ENCODE measurements at places on chromosomes 4 and X. TPM values are rescaled to one million over a fixed set of nuclear protein-coding genes. Genes with fewer than 3 reads are reported as not detected.

The HERC5 gene
- 1.7 TPM for total RNA-seq

DNA sequence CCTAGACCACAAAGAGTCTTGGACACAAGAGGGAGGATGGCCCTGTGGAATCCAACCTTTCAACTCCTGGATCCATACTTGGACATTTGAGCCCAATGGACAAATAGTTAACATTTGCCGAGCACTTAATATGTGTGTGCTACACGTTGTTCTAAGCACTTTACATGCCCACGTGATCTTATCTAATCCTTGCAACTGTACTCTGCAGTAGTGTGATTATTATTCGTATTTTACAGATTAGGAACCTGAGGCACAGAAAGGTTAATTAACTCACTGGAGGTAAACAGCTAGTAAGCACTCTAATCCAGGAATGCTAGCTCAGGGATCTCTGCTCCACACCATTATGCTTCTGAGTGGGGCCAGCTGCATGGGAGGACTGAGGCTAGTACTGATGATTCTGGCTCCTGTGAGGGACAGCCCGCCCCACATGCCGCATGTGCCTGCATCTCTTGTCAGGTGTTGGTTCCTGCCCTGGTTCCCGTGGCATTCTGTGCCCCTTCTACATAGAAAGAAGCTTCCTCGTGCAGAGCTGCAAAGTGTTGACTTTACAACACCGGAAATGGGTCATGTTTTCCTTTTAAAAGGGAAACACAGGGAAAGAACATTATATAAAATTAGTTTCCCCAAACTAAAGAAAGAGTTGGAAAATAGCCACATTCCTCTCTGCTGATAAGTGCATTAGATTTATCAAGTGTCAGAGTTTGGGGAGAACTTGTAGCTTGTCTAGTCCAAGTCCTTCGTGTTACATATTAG is 34.8 kb downstream of the PLAC1 start:
- no peak for DNase-seq

DNA sequence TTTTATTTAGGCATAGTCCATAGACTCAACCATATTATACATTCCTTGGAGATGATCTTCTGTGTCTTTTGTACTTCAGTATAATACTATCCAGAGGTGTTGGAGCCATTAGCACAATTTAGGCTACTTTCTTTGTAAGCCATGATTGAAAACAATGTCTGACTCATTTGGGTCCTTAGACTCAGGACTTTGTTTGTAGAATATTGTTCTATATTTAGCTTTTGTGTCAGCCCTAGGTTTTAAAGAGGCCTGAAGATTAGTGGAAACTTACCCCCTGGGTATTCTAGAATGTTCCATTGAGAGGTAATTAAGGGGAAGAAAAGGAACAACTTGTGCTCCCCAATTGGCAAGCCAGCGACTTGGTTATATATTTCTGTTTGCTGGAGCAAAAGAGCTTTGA is 145.2 kb upstream of the SCML1 start:
- DNase-seq: no peak

GRCh38 chr4:125131891-125132680 is 182.7 kb upstream of the FAT4 start:
- DNase-seq: no peak

- no peak for DNase-seq
These were observed 665.5 kb downstream of the CCSER1 start for GRCh38 chr4:90792696-90793095.

GRCh38 chr4:27027428-27027827 is 166.8 kb downstream of the STIM2 start:
- no peak for DNase-seq

DNA sequence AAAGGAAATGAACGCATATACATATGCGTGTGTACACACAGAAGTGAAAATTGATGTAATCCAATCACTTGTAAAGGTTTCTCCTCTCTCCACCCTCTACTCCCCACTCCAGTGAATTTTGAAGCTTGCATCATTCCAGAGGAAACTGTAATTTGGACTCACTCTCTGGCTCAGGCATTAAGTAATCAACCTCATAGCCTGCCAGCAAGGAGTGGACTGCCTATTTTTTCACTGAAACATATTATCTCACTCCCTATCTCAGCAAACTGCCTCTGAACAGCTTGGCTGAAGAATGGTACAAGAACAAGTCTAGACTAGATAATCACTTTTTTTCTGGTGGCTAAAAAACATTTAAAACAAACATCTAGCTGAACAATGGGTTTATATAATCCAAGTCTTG is 124.2 kb downstream of the C4orf51 start:
- DNase-seq: no peak
